Thyroid gland (tissue), 4 donors: ENCODE measurements at places on chromosomes 3 and 15. TPM values are rescaled to one million over a fixed set of nuclear protein-coding genes. Genes with fewer than 3 reads are reported as not detected.

GRCh38 chr15:27028858-27029477, 58.0 kb downstream of the GABRG3 start:
- no peak overlapping the region for H3K27ac ChIP-seq
- no peaks in the 10 kb centered on the region for H3K4me1 ChIP-seq
- no peaks in the 10 kb centered on the region for H3K27me3 ChIP-seq
- H3K36me3 ChIP-seq: no peaks in the 10 kb centered on the region
- no peak overlapping the region for H3K4me3 ChIP-seq

GRCh38 chr3:129360705-129361460, 67.6 kb downstream of the EFCAB12 start:
- no peak overlapping the region for H3K4me3 ChIP-seq
- no peaks in the 10 kb centered on the region for H3K36me3 ChIP-seq
- H3K27ac ChIP-seq: no peak overlapping the region
- H3K4me1 ChIP-seq: no peaks in the 10 kb centered on the region
- no peak for DNase-seq

FHIT gene
- 16.9 TPM for total RNA-seq

DNA sequence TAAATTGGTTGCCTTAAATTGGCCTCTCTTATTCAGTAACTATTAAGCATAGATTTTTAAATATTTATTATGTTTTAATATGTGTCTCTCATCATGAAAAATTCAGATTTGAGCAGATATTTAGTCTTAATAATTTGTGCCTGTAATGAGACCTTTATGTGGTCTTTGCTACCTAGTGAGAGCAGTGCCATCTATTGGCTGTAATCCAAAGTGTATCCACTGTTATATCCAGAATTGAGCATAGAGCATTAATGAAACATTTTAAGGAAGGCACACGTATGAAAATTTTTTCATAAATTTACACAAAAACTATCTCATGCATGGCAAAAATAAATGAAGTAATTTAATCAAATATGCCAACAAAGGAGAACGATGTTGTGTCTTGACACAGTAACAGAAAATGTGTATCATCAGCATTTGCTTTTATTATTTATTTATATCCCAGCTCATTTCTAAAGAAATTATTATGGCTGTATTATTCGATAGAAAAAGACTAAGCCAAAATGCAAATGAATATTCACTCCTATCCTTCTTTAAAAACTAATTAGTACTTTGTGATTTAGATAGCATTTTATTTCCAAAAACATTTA, 203.5 kb downstream of the RSRC1 start:
- no peak overlapping the region for H3K27ac ChIP-seq
- H3K4me3 ChIP-seq: no peak overlapping the region
- no peaks in the 10 kb centered on the region for H3K27me3 ChIP-seq
- H3K4me1 ChIP-seq: no peaks in the 10 kb centered on the region
- H3K36me3 ChIP-seq: no peaks in the 10 kb centered on the region
- no peak for DNase-seq

GRCh38 chr3:135690664-135691063, 274.9 kb upstream of the PPP2R3A start:
- H3K4me1 ChIP-seq: no peaks in the 10 kb centered on the region
- no peaks in the 10 kb centered on the region for H3K36me3 ChIP-seq
- H3K4me3 ChIP-seq: no peak overlapping the region
- H3K27me3 ChIP-seq: no peaks in the 10 kb centered on the region
- no peak overlapping the region for H3K27ac ChIP-seq

GRCh38 chr3:30084971-30085403, 521.4 kb upstream of the TGFBR2 start:
- DNase-seq: no peak
- H3K4me1 ChIP-seq: no peaks in the 10 kb centered on the region
- H3K27ac ChIP-seq: no peak overlapping the region
- H3K36me3 ChIP-seq: no peaks in the 10 kb centered on the region
- no peak overlapping the region for H3K4me3 ChIP-seq

- H3K4me1 ChIP-seq: no peaks in the 10 kb centered on the region
- no peaks in the 10 kb centered on the region for H3K36me3 ChIP-seq
- H3K4me3 ChIP-seq: no peak overlapping the region
- no peaks in the 10 kb centered on the region for H3K27me3 ChIP-seq
- H3K27ac ChIP-seq: no peak overlapping the region
- no peak for DNase-seq
Measured at GRCh38 chr3:9206287-9206686, 43.2 kb downstream of the SRGAP3 start.

DNA sequence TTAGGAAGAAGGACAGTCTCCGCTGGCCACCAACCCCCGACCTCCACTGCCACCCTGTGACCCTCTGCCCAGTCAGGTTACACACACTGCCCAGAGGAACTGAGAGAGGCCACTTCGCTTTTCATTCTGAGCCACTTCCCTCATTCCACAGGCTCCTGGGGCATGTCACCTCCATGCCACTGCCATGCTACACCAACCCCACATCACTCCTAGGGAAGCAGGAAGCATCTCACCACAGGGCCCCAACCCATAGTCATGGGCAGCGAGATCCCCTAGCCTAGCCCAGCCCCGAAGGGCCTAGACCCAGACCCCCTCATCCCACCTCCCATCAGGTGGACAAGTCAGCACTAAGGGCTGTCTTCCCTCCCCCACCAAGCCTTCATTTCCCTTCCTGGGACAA, 1.4 kb downstream of the PLCB2 start:
- H3K27ac ChIP-seq: no peak overlapping the region
- no peak overlapping the region for H3K4me3 ChIP-seq
- H3K36me3 ChIP-seq: no peaks in the 10 kb centered on the region
- H3K27me3 ChIP-seq: no peaks in the 10 kb centered on the region
- DNase-seq: no peak
